ENCODE measurements at places on chromosomes 3 and 15.
A peak's percentile ranks its signal among the peaks of the same experiment; 100 is the strongest.

DNA sequence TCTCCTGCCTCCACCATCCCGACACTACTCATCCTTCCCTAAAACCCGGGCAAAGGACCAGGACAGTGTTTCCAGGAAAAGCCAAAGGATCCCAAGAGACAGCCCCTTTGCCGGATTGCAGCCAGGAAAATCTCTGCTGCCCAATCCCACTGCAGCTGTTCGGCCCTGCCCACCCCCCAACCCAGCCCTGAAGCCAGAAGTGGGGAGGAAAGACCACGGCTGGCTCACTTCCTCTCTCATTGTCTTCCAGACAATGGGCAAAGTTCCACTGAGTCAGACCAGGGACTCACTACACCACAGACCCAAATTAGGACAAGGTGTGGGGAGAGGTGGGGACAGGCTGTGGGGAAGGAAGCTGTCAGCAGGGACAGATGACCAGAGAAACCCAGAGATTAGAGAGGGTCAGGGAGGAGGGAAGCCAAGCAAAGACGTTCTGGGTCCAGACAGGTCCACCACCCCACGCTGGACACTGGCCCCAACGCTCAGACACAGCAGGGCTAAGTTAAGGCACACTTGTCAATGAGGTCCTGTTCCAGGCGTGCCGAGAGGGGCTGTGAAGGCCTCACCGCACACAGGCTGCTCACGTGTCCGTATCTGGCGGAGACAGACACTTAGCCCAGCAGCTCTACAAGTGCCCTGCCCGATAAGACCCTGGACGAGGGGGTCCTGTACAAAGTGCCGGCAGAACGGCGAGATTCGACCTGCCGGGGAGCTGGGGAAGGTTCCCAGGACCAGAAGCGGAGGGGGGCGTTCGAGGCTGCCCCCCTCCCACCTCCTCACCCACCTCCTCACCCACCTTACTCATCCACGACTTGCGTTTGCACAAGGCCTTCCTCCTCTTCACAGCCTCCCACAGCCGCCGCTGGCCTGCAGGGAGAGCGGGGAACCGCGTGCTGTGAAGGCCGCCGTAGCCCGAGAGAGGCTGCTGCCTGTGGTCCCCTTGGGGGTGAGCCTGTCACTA lies 21.9 kb downstream of the TNK2 start:
- no peak for DNase-seq

DNA sequence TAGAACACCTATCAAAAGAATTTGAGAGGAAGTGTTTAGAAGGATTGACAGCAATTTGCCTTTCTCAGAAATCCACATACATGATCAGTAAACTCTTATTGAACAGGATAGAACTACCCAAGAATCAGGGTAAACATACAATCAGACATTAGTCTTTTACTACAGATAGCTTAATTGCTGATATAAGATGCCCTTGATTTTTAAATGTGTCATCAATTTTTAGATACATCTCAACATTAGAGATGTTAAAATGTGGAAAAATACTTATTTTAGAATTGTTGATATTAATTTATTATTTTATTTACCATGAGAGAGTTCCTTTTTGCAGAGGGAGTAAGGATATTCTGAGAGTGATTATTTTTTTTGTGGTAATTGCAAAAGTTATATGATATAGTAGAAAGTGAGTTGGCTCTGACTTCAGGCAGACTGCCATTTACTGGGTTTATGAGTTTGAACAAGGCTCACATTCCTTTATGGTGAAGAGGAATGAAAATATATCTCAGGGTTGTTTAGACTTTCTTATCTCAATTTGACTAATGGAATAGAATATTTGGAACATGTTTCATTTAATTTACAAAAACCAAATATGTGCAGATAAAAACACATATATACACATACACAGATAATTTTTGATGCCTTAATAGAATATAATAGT lies 302.8 kb upstream of the GOLIM4 start:
- no peak for DNase-seq

DNA sequence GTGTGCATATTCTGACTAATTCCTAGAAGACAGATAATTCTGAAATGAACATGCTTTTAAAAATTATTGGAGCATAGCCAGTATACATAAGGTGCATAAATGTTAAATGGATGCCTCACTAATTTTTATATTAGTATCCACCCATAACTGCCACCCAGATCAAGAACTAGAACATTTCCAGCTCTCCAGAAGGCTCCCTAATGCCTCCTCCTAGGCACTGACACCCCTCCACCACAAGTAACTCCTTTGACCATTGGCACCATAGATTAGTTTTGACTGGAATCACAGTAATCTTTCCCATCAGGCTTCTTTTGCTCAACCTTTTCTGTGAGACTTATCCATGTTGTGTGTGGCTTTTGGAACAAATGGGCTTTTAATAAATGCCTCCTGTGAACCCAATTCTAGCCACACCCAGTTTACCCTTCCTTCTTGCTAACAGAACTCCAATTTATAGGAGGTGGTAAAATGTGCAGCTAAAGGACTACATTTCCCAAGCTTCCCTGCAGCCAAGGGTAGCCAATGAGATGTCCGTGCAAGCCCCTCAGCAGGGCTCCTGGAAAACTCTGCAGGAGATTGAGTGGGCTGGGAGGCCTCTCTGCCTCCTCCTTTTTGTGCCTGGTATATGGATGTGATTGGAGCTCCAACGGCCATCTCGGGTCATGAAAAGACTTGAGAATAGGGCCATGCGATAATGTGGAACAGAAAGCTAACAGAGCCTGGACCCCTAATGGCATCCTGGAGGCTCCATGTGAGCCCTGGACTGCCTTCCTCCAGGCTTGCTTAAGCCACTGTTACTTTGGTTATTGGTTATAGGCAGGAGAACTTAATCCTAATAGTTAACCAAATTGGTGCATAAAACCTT lies 322.6 kb upstream of the TLE3 start:
- DNase-seq = no peak

- DNase-seq = no peak
These were observed 178.7 kb downstream of the THRB start for GRCh38 chr3:24315971-24316370.

DNA sequence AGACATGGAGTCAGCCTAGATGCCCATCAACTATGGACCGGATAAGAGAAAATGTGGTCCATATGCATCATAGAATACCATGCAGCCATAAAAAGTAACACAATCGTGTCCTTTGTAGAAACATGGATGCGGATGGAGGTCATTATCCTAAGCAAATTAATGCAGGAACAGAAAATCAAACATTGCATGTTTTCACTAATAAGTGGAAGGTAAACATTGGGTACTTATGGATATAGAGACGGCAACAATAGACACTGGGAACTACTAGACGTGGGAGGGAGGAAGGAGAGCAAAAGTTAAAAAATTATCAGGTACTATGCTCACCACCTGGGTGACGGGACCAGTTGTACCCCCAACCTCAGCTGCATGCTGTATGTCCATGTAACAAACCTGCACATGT lies 2.5 kb downstream of the PLD1 start:
- DNase-seq = no peak

GRCh38 chr3:112333002-112333380 lies at the start of gene CD200:
Gene CD200 (plus strand): TSS chr3:112333156. CDS start chr3:112333213, 57 bp downstream.
- DNase-seq = peak; percentile 49

- no peak for DNase-seq
These were observed 48.7 kb downstream of the CHSY1 start for GRCh38 chr15:101203029-101203573.

DNA sequence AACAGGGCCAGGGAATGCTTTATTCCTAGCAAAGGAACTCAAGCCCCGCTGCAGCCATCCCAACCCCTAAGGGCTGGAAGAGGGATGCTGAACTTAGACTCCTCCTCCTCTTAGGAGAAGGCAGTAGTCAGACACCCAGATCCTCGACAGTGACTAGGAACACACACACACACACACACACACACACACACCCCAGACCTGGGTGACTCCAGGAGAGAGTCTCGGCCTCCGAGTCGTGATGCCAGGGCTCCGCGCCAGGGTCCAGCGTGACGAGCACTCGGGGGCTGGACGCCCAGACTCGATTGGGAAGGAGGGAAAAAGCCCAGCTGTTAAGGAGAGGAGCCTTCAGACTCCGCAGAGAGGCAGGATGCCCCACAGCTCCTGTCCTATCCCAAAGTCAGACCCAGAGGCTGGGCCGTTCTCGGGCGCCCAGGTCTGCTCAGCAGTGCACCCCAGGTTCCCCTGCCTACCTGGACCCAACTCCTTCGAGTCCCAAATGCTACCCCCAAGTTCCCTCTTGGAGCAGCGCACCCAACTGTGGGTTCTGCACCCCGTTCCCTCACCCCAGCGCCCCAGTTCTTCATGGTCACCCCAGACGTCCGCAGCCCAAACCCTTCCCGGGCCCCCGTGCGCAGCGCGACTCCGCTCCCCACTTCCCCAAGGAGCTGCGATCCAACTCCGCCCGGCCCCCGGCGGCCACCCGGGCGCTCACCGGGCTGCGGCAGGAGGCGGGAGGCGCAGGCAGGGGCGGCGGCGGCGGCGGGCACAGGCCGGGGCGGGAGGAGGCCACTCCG lies 421 bp downstream of the BMF start:
- no peak for DNase-seq

- no peak for DNase-seq
These were observed 8.6 kb upstream of the TRH start for GRCh38 chr3:129965937-129966336.

- no peak for DNase-seq
These were observed 43.5 kb downstream of the ATP13A5 start for GRCh38 chr3:193335031-193335430.

- DNase-seq = no peak
These were observed 75.3 kb downstream of the RFX7 start for GRCh38 chr15:56168394-56168793.

- DNase-seq = no peak
These were observed 27.9 kb downstream of the KIF7 start for GRCh38 chr15:89627256-89627970.

DNA sequence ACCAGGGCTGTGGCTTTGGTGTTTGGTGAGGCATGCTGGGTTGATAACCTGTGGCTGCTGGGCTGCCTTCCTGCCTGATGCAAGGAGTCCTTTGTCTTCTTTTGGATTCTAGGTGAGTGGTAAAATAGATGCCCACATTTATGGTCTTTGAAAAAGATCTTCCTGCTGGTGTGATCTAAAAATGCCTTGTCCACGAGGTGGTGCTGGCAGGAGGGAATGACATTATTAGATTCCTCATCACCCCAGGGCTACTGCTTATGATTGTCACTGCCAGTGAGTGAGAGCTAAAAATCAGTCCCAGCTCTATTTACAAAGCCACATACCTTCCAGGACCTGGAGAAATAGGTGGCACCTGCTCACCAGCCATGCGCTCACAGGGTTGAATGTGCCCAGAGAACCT lies 355.5 kb upstream of the ROPN1 start:
- DNase-seq = no peak

DNA sequence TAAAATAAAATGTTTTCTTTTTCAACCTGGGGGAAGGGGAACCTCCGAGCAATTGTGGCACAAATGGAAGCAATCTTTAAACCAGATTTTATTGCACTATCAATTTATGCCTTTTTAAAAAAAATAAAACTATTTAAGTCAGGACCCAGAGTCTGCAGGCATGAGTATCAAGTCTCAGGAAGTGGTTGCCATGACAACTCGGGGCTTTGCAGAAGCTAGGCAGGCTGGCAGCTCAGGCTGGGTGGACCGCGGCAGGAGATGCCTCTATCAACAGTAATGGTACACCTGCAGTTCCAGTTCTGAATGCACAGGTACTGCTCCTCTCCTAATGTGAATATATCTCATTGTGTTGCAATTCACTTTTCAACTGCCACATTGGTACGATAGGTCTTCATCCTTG lies 447.7 kb downstream of the GABRG3 start:
- DNase-seq = no peak

DNA sequence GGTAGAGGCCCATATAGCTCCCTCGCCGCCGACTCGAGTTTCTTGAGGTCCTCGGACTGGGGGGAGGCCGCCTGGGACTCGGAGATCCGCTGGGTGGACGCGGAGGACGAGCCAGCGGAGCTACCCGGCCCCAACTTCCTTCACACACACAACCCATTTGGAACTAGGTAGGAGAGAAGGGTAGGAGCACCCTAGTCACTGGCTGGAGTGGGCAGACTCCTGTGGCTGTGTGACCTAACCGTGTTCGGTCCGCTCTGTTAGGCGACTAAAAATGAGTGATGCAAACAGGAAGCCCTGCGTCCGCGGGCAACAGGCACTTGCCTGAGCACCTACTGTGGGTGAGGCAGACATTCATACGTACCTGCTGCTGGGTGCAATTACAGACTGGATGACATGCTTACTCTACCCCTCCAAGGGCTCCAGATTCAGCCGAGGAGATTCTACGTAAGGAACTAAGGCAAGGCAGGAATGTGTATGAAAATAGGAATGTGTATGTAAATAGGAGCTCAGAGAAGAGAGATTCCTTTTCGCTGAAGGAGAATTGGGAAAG lies 4.6 kb upstream of the SIN3A start:
- DNase-seq = no peak

DNA sequence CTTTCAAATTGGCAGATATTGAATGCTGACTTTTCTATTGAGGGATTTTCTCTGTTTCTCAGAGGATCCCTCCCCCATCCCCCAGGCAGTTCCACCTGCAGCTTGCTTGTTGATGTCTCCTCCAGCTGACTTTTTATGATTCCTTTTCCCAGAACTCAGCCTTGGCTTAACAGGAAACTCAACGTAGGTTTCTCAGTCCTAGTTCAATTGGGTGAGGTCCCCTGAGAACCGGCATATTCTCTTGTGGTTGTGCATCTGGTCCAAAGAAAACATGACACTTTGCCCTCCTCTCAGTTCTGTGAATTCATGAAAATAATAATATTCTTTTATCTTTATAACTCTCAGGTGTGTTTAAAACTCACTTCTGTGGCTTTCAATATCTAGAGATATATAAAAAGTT lies 1222.1 kb downstream of the OTOL1 start:
- DNase-seq = no peak

DNA sequence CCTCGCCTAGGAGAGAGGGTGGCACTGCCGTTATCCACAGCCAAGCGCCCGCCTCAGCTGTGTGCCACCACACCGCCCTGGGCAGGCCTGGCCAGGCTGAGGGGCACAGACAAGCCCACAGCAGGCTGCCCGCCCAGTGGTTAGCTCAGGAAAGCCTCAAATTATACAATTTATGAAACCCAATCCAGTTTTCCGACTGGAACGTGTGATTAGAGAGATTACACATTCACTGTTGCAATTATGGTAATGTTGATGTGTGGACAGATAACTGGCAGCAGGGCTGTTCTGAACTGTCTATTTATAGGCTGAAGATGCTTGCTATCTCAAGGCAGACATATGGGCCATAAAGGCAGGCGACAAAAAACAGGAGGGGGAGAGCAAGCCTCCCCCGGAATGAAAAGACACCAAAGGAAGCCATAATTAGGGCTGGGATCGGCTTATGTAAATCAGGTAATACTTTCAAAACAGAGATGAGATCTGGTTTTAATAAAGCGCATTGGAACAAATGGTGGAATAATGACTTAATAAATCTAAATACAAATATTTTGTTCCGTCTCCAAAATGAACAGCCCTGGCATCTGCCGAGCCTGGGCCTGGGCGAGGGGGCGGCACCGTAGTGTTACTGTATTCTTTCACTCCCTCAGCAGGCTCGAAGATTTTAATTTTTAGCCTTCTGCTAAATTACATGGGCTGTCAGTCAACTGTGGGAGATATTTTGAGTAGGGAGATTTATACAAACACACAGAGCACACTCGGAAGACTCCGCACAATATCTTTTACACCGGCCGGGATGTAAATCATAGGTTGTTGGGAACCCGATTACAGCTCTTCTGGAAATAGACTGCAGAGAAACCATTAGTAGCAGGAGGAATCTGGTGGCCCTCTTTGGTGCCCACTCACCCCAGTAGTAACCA lies 103.1 kb upstream of the TLE3 start:
- DNase-seq = peak; percentile 82
